ENCODE measurements at places on chromosomes 7 and 10. TPM values are rescaled to one million over a fixed set of nuclear protein-coding genes. Genes with fewer than 3 reads are reported as not detected.

Gene APBB1IP
- total RNA-seq, result not detected

Gene C10orf90
- total RNA-seq, result not detected

Gene PAPSS2
- 1.1 TPM for total RNA-seq

Gene SLC13A1
- not detected for total RNA-seq

Gene CUBN
- total RNA-seq, result 0.85 TPM

Gene SPDYE9
- total RNA-seq, result not detected

Gene INA
- total RNA-seq, result not detected

Gene SPDYE3
- not detected for total RNA-seq

Gene IQCE
- total RNA-seq, result 7.2 TPM

Gene TMEM270
- not detected for total RNA-seq

Gene PON1
- not detected for total RNA-seq
